ENCODE measurements at places on chromosomes 12 and 14. TPM values are rescaled to one million over a fixed set of nuclear protein-coding genes. Genes with fewer than 3 reads are reported as not detected.

DNA sequence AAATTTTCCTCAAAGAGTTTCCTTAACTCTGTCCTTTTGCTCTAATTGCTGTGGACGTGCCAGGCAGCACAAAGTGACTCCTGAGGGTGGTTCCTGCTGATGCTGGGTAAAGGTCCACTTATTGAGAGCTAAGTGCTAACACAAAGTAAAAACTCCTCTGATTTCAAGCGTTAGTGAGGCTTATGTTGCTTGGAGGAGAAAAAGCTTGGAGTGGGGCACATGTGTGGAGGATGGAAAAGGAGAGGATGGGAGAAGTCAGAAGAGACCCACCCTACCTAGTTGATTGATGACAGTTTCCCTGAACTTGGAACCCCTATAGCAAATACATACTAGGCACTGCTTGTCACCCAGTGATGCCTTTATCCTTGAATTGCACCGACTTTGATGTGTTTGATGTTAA lies 10.1 kb upstream of the SLC11A2 start:
- no peaks in the 10 kb centered on the region for H3K27me3 ChIP-seq
- no peaks in the 10 kb centered on the region for H3K4me1 ChIP-seq

- peaks cover 9% of the 10 kb centered on the region for H3K27me3 ChIP-seq
- H3K36me3 ChIP-seq: no peaks in the 10 kb centered on the region
- peak overlapping the region; percentile 50 for H3K27ac ChIP-seq
- no peak overlapping the region for H3K4me3 ChIP-seq
- H3K4me1 ChIP-seq: peaks cover 20% of the 10 kb centered on the region
- no peak for DNase-seq
These were observed 81.6 kb downstream of the PTGER2 start for GRCh38 chr14:52395728-52396127.

- H3K27me3 ChIP-seq: no peaks in the 10 kb centered on the region
- peak overlapping the region; percentile 44 for H3K27ac ChIP-seq
- peaks cover 16% of the 10 kb centered on the region for H3K4me1 ChIP-seq
- no peak for DNase-seq
- H3K36me3 ChIP-seq: peaks cover 14% of the 10 kb centered on the region
These were observed 43.4 kb downstream of the RAD52 start for GRCh38 chr12:906062-906585.

- H3K27me3 ChIP-seq: no peaks in the 10 kb centered on the region
- peak overlapping the region; percentile 93 for H3K27ac ChIP-seq
- no peaks in the 10 kb centered on the region for H3K36me3 ChIP-seq
- H3K4me3 ChIP-seq: peak overlapping the region; percentile 92
These were observed 11.3 kb upstream of the ABHD12B start for GRCh38 chr14:50860478-50861086.

GRCh38 chr12:38384816-38385378 lies 68.3 kb downstream of the ALG10B start:
- H3K27ac ChIP-seq: no peak overlapping the region
- H3K4me3 ChIP-seq: no peak overlapping the region
- no peaks in the 10 kb centered on the region for H3K27me3 ChIP-seq

- DNase-seq: no peak
- H3K4me1 ChIP-seq: no peaks in the 10 kb centered on the region
- H3K27me3 ChIP-seq: peaks cover 3% of the 10 kb centered on the region
- H3K27ac ChIP-seq: no peak overlapping the region
These were observed 43.2 kb downstream of the PLEKHG7 start for GRCh38 chr12:92745856-92746550.

- H3K27ac ChIP-seq: no peak overlapping the region
- no peak overlapping the region for H3K4me3 ChIP-seq
- H3K27me3 ChIP-seq: no peaks in the 10 kb centered on the region
- no peak for DNase-seq
- H3K4me1 ChIP-seq: peaks cover 57% of the 10 kb centered on the region
These were observed 921.8 kb downstream of the BCL11B start for GRCh38 chr14:98350213-98350612.

DNA sequence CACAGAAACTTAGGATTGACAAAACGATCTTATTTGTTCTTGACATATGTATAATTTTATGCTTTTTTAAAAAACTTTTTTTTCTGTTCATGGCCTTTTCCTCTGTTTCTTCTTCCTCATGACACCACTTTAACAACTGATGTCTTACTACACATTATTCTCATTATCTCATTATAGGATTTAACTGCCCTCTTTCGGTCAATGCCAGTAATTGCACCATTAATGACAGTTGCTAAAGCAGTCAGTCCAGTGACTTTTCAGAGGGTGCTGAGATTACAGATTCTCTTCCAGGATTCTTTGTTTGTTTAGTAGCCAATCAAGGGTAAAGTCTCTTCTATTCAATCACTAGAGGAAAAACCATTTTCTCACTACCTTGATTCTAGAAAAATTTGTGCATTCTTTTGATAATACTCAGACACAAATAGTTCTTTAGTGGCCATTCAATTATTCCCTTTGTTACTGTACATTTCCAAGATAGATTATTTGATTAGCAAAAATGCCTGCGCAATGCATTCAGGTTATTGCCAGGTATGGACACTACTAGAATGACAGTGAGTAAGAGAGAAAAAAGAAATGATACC lies 50.1 kb downstream of the KLRG1 start:
- H3K36me3 ChIP-seq: no peaks in the 10 kb centered on the region
- peak; percentile 72 for DNase-seq
- no peak overlapping the region for H3K4me3 ChIP-seq
- peak overlapping the region; percentile 88 for H3K27ac ChIP-seq
- H3K4me1 ChIP-seq: peaks cover 48% of the 10 kb centered on the region

DNA sequence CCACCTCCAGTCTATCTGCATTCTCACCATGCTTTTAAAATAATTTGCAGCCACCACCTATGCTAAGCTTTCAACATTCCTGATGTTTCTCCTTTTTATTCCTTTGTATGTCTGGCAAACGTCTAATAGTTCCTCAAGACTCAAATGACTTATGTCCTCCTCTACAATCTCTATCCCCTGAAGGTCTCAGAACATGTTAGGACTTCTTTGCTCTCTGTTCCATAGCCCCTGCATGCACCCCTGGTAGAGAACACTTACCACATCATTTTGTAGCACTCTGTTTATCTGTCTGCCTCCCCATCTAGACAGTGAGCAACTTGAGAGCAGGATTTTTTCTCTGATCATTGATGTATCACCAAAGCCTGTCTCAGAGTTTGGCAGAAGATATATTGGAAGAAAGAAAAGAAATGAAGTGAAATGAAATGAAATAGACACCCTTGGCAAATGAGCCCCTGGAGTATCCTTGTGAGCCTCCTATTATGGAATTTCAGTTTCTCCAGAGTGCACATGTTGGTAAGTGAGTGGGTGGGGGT lies 1231.2 kb upstream of the FLRT2 start:
- H3K4me1 ChIP-seq: no peaks in the 10 kb centered on the region
- H3K36me3 ChIP-seq: no peaks in the 10 kb centered on the region
- DNase-seq: no peak
- H3K27me3 ChIP-seq: no peaks in the 10 kb centered on the region

DNA sequence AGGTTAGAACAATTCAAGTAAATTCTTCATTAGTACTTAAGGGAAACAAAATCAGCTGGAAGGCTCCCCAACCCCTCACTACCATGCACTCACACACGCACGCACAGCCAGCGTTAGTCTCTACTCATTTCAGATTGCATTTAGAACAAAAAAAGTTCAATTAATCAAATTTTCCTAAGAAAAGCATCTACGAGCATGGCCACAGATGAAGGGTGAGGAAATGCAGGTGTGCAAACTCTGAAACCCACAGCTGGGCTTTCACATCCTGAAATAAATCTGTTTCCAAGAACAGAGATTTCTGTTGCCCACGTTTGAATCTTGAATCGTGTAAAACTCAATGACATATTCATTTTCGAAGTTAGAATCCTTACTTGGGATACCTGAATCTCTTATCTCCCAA lies 62.6 kb downstream of the SEL1L start:
- peaks cover 6% of the 10 kb centered on the region for H3K36me3 ChIP-seq
- peaks cover 7% of the 10 kb centered on the region for H3K4me1 ChIP-seq
- no peak for DNase-seq
- no peak overlapping the region for H3K4me3 ChIP-seq
- peak overlapping the region; percentile 57 for H3K27ac ChIP-seq

- H3K27ac ChIP-seq: no peak overlapping the region
- peaks cover 1% of the 10 kb centered on the region for H3K4me1 ChIP-seq
- H3K4me3 ChIP-seq: no peak overlapping the region
- no peak for DNase-seq
These were observed 81.8 kb downstream of the NOS1 start for GRCh38 chr12:117279606-117280005.

DNA sequence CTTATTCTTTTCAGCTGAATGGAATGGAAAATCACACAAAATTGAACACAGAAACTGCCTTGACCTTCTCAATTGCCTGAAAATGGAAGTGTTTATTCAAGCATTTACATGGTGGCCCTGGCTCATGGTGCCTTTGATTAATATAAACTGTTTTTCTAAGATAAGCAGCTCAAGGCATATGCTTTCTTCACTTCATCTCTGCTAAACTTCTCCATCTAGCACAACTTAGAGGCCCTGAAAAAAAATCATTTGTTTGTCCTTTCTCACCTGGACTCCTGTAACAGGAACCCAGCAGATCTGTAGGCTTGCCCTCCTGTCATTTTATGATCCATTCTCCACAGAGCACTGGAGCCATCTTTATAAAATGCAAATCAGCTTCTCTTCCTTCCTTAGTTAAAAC lies 117.5 kb upstream of the KRR1 start:
- no peaks in the 10 kb centered on the region for H3K27me3 ChIP-seq
- no peak overlapping the region for H3K27ac ChIP-seq
- no peak for DNase-seq
- H3K4me1 ChIP-seq: no peaks in the 10 kb centered on the region

- peaks cover 6% of the 10 kb centered on the region for H3K4me1 ChIP-seq
- H3K27ac ChIP-seq: no peak overlapping the region
- peaks cover 67% of the 10 kb centered on the region for H3K27me3 ChIP-seq
- H3K36me3 ChIP-seq: peaks cover 12% of the 10 kb centered on the region
These were observed 68.8 kb upstream of the SLC8A3 start for GRCh38 chr14:70257526-70257925.

DNA sequence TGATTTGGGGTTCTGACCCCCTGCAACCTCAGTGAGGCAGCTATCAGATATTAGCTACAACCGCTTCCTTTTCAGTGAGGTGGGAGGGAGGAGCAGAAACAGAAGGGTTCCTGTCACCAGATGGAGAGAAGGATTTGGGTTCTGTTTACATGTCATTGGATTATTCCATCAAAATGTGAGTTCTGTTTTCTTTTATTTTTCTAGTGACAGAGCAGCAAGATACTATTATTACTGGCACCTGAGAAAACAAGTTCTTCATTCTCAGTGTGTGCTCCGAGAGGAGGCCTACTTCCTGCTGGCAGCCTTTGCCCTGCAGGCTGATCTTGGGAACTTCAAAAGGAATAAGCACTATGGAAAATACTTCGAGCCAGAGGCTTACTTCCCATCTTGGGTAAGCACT lies 52.8 kb downstream of the FRMD6 start:
- H3K4me3 ChIP-seq: no peak overlapping the region
- no peaks in the 10 kb centered on the region for H3K4me1 ChIP-seq
- H3K36me3 ChIP-seq: no peaks in the 10 kb centered on the region

GRCh38 chr12:110536834-110537604 lies 34.9 kb downstream of the RAD9B start:
- H3K4me1 ChIP-seq: no peaks in the 10 kb centered on the region
- H3K27me3 ChIP-seq: no peaks in the 10 kb centered on the region
- no peak overlapping the region for H3K27ac ChIP-seq
- H3K4me3 ChIP-seq: no peak overlapping the region

DNA sequence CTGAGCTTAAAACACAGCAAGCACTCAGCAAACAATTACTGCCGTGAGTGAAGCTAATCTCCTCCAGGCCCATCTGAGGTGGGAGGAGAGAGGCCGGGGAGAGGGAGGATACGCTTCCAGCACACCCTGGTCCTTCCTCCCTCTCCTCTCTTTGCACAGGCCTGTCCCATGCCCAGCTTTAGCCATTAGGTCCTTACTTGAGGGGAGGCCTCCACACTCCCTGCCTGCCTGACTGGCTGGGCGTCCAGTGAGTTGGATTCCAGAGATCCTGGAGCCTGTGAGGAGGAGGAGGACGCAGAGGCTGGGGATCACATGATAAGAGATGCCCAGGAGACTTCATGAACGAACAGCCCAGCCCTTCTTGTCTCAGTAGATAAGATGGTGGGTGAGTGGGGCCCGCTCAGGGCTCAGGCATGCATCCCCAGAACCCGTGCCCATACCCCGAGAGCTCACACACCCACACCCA lies 65.1 kb upstream of the NCOR2 start:
- H3K4me1 ChIP-seq: peaks cover 14% of the 10 kb centered on the region
- H3K36me3 ChIP-seq: no peaks in the 10 kb centered on the region
- no peak for DNase-seq
- no peaks in the 10 kb centered on the region for H3K27me3 ChIP-seq
- no peak overlapping the region for H3K4me3 ChIP-seq

DNA sequence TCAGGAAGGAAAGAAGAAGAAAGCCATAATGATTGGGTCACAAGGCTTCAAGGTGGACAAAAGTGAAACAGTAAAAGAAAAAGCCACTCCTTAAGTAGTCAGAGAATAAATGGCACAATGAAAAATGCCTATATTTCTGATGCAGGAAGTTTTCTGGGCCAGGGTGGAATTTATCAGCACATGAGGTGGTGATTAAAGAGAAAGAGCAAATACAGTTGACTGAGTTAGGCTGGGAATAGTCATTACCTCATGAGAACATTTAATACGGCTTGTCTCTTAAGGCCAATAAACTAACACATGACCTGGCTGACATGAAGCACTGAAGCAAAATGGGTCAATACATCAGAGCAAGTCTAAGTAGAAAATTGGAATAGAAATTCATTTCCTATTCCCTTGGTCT lies 499.7 kb downstream of the TMTC2 start:
- H3K27ac ChIP-seq: no peak overlapping the region
- H3K36me3 ChIP-seq: no peaks in the 10 kb centered on the region
- no peak for DNase-seq
- no peaks in the 10 kb centered on the region for H3K4me1 ChIP-seq

DNA sequence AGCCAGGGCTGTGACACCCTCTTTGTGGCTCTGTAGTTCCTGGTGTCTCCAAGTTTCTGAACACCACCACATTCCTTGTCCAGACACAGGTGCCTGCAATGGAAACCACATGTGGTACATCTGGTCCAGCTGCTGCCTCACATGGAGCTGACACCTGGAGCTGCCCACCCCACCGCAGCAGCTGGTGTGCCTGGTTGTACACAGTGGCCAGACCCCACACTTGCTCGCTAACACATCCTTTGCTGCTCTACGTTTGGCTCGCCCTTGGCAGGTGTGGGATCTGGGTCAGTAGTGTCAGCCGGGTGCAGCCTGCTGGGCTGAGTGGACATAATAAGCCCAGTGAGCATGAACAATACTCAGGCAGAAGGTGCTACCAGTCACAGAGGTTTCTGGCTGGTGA lies 198.9 kb downstream of the ADGRD1 start:
- H3K36me3 ChIP-seq: no peaks in the 10 kb centered on the region
- H3K4me3 ChIP-seq: no peak overlapping the region
- no peaks in the 10 kb centered on the region for H3K4me1 ChIP-seq

The DAO gene
- not detected for total RNA-seq

The ALDH1L2 gene
- total RNA-seq: 0.47 TPM

The GDF3 gene
- total RNA-seq: not detected

The ADSS1 gene
- 5.5 TPM for total RNA-seq

The HVCN1 gene
- 21.2 TPM for total RNA-seq

The CCDC38 gene
- total RNA-seq: 0.39 TPM

The PTPRQ gene
- total RNA-seq: not detected
